IMR-90 (cell line): ENCODE measurements at places on chromosomes 16 and 17.

GRCh38 chr17:49523706-49524472 is 28.8 kb downstream of the NGFR start:
- no peak for DNase-seq

- peak; percentile 73 for DNase-seq
Measured at GRCh38 chr17:40340880-40341807, 23.4 kb downstream of the GJD3 start.

DNA sequence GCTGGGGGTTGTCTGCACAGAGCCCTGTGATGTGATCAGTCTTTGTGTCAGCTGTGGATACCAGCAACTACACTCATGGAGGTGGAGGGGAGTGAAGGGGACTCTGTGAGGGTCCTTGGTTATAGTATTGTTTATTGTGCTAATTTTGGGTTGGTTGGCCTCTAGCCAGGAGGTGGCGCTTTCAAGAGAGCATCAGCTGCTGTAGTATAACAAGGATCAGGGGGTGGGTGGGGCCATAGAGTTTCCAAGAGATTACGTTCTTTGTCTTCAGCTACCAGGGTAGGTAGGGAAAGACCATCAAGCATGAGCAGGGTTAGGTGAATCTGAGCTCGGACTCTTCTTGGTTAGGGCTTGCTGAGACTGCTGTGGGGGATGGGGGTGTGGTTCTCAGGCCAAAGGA is 97.1 kb upstream of the HS3ST3A1 start:
- DNase-seq, result no peak

DNA sequence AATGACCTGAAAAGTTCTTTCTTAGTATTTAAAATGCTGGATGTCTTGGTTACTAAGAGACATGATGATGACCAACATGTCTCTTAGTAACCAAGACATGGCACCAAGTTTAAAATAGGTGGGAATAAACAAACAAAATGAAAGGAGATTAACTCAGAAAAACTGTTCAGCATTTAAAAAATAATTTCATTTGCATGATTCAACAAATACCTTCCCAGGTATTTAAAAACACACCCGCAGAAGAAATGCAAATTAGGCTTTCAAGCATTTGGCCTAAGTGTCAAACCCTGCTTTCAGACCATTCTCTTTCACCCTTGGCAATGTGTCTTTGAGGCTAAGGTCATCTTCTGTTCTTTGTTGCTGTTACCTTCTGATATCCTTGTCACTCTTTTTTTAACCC is 91.4 kb upstream of the CORO6 start:
- DNase-seq, result no peak

GRCh38 chr16:88920618-88921590 is 54.4 kb upstream of the PABPN1L start:
- peak; percentile 61 for DNase-seq

GRCh38 chr16:48356633-48357376 is 28.4 kb downstream of the SIAH1 start:
- no peak for DNase-seq

- DNase-seq, result no peak
Measured at GRCh38 chr17:73548620-73549311, 95.5 kb downstream of the SDK2 start.

DNA sequence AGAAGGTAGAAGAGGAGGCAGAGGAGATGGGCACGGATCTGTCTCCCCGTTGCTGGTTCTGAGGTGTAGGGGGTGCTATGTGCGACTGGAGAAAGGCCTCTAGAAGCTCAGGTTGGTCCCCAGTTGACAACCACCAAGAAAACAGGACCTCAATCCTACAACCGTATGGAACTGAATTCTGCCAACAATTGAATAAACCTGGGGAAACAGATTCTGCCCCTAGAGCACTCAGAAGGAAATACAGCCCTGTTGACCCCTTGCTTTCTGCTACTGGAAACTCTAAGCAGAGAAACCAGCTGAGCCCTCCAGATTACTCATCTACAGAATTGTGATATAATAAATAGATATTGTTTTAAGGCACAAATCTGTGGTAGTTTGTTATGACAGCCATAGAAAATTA is 313.0 kb upstream of the GOT2 start:
- DNase-seq, result no peak

DNA sequence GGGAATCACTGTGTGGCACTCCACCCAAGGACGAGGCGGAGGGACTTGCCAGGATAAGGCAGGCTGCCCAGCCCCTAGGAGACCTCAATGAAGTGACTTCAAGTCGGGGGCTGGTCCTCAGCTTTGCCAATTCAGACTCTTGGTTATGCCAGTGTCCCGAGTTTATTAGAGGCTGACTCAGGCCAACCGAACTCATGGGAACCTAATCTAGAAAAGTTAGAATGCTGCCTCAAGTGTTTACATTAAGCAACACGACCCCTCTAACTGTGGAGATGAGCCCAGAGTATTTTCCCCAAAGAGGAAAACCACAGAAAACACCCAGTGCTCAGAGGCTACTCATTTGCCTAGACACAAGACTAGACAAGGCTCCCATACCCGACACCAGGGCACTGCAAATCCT is 1.1 kb upstream of the TEKT3 start:
- peak; percentile 12 for DNase-seq

DNA sequence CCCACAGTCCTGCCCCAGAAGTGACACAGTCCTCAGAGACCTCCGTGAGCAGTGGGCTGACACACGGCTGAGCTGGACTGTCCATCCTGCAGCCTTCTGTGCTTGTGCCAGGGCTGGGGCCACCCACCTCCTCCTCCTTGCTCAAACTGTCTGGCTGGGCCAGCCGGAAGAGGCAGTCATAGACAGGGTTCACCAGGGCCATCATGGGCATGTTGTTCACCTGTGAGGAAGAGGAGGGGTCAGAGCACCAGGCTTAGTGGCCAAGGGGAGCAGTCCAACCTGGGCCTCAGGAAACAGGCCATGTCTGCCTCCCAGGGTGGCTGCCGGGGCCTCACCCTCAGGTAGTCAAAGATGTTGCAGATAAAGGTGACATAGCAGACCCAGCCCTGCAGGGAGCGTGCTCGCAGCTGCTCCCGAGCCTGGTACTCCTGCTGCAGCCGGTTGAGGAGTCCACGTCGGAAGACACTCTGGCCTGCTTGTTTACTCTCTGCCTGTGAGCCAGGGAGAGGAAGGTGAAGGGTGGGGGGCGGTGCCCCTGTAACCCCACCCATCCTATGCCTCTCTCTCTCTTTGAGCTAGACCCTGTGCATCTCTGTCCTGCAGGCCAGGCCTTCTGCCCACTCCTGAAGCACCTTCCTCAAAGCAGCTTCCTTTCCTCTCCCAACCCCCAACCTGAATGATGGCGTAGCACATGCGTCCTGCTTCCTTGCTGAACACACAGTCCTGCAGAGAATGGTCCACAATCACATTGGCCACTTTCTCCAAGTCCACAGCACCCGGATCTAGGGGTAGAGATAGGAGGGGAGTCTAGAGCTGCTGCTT is 3.4 kb downstream of the MIF4GD start:
- no peak for DNase-seq

- DNase-seq, result no peak
Measured at GRCh38 chr16:51231702-51232101, 80.6 kb upstream of the SALL1 start.

- DNase-seq, result no peak
Measured at GRCh38 chr16:25184771-25185170, 32.0 kb upstream of the AQP8 start.

DNA sequence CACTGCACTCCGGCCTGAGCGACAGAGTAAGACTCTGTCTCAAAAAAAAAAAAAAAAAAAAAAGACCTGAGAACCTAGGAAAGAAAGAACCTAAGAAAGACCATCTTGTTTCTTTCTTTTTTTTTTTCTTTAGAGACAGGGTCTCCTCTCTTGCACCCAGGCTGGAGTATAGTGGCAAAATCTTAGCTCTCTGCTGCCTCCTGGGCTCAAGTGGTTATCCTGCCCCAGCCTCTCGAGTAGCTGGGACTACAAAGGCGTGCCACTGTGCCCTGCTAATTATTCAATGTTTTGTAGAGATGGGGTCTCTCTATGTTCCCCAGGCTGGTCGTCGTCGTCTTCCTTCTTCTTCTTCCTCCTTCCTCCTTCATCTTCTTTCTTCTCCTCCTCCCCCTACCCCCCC is 7.8 kb upstream of the BIRC5 start:
- no peak for DNase-seq

DNA sequence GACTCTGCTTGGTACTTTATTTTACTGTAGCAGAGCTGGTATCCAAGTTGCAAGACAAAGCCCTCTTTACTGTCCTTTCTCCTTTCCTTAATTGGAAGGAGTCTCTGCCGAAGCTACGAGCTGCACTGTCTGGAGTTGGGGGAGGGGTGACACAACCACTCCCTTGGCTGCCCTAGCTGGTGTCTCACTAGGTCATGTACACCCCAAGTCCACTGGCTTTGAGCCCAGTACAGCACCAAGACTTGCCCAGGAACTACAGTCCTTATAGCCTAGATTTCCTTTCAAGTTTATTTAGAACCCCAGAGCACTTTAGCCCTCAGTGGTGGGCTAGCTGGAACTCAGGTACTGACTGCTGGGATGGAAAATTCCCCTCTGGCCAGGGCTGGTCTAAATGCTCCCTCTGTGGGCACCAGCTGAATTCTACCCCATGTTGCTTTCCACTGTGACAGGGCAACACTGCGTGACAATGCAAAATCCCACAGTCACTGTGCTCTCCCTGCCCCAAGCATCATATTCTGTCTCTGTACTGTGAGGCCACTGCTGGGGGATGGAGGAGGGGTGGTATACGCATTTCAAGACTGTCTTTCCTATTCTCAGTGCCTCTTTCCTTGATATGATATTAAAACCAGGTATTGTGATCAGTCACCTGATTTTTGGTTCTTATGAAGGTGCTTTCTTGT is 18.4 kb downstream of the EFCAB5 start:
- DNase-seq, result peak; percentile 1

GRCh38 chr16:54576785-54577184 is 290.2 kb upstream of the IRX3 start:
- no peak for DNase-seq

DNA sequence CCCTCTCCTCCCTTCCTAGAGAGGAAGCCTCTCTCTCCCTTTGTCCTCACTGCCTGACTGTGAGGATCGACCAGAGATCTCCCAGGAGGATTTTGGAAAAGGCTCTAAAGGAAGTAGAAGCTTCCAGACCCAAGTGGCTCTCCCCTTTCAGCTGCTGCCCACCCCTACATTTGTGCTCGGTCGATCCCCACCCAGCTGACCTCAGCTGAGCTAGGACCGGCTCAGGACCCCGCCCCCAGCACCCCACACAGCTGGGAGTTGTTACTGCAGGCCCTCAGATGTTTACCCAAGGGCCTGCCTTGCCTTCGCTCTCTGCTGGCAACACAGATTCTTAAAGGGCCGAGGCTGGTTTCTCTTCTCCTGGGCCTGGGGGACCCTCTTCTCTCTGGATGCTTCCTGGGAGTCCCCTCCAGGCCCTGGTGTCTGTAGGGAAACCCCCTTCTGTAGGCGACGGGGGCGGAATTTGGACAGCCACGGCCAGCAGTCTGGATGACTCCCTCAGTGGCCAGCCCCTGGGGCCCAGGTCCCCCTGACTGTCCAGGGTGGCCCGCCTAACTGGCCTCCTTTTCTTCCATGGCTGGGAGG is 26.9 kb upstream of the TIMP2 start:
- DNase-seq, result peak; percentile 44

DNA sequence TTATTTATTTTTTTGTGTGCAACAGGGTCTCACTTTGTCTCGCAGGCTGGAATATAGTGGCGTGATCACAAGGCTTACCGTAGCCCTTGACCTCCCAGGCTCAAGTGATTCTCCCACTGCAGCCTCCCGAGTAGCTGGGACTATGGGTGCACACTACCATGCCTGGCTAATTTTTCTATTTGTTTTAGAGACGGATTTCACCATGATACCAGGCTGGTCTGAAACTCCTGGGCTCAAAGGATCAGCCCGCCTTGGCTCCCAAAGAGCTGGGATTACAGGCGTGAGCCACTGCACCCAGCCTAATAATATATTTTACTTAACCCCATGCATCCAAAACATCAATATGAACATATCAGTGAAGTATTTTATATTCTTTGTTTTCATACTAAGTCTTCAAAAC is 2.0 kb downstream of the CCDC200 start:
- DNase-seq, result no peak

- no peak for DNase-seq
Measured at GRCh38 chr16:29876594-29877249, 13.7 kb upstream of the CDIPT start.

DNA sequence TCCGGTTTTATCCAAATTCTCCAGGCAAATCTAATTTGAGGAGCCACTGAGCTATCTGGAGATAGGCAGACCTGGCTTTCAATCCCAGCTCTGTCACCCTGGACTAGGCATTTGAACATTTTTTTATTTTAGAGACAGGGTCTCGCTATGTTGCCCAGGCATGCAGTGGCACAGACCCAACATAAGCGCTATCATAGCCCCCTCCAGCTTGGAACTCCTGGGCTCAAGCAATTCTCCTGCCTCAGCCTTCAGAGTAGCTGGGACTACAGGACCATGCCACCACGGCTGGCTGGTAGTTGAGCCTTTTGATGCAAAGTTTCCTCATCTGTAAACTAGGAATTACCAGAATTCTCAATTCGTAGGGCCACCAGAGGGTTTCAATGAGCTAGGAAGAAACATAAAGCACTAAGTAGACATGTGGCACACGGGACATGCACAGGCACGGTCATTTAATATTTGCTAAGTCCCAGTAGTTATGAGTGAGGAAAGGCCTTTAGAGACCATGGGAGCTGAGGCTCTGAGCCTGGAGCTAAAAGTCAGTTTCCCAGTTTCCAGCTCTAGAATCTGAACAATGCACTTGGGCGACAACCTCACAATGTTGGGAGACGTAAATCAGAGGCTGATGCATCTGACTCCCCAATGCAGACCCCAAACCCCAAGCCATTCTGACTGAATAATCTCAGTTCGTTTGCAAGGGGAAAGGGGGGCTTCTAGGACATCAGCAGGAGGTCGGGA is 1.1 kb downstream of the ELOB start:
- DNase-seq, result no peak

DNA sequence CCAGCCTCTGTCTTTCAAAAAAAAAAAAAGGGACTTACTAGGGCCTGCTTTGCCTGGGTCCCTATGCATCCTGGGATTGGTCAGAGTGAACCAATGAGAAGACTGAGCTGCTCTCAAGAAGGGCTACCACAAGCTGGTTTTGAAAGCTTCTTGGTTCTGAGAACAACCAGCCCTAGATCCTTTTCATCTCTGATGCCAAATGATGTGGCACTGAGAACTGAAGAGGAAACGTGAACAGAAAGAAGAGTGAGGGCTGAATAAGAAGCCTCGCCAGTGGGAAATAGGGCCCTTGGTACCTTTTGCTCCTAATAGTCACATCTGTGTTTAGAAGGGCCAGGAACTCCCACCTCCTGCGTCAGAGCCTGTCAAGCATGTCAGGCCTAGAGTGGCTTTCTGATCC is 10.7 kb downstream of the TACO1 start:
- no peak for DNase-seq

GRCh38 chr17:57062865-57063264 is 22.2 kb upstream of the AKAP1 start:
- DNase-seq, result no peak
